ENCODE measurements at places on chromosomes 1 and 21. TPM values are rescaled to one million over a fixed set of nuclear protein-coding genes. Genes with fewer than 3 reads are reported as not detected.
A peak's percentile ranks its signal among the peaks of the same experiment; 100 is the strongest.

The HAO2 gene
- 0.21 TPM for polyA plus RNA-seq

The FCN3 gene
- polyA plus RNA-seq: 0.99 TPM

The PCAT6 gene
- 2.4 TPM for polyA plus RNA-seq

DNA sequence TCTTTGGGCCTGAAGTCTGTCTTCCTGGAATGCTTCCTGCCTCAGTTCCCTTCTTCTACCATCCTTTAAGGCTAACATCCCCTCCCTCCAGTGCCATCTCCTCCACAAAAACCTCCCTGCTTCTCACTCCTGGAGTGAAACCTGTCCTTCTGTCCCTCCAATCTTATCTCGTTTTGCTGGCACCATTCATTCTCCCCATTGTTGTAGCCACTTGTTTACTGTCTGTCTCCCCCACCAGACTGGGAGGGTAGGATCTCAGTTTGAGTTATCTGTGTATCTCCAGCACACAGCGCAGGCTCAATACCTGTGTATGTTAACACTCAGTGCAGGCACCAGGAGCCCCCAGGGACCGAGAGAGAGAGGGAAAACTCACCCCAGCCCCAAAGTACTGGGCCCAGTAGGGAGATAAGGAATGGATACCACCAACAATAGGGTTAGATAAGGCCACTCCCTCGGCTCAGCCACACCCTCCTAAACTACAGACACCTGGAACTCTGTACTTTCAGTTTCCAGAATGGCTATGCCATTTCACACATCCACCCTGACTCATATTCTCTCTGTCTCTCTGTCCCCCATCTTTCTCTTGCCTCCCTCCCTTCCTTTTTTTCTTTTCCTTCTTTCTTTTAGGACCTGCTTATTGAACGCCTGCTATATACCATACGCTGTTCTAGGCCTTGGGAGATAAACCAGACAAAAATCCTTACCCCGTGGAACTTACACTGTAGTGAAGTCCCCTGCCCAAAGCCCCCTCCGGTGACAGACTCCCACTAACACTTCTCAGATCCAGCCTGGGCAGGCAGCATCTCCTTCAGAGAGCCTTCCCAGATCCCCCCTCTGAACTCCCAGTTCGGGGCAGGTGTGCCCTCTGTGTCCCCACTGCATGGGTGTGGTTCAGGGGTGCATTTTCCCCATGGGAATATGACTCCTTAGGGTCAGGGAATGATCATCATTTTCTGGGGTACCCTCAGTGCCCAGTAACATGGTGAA lies 3.3 kb upstream of the SSBP3 start:
- no peak for DNase-seq

- peak; percentile 66 for DNase-seq
These were observed 21.6 kb upstream of the POFUT2 start for GRCh38 chr21:45309069-45309986.

- DNase-seq: no peak
These were observed 83.8 kb upstream of the JAK1 start for GRCh38 chr1:65049941-65050713.

DNA sequence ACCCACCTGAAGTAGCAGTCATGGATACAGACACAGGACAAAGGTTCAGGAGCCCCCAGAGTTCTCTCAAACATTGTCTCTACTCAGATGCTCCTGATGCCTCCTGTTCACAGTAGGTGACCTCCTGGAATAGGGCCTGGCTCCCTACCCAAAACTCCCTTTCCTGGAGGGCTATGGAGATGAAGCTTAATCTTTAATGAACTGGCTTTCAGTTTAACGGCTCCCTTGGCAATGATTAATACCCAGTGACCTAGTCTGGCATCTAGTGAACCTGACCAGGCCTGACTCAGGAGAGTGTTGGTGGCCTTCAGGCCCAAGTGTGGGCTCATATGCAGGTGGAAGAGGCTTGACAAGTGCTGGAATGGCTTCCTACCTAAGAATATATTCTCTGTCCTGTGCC lies 65.2 kb upstream of the TRABD2B start:
- DNase-seq: no peak

DNA sequence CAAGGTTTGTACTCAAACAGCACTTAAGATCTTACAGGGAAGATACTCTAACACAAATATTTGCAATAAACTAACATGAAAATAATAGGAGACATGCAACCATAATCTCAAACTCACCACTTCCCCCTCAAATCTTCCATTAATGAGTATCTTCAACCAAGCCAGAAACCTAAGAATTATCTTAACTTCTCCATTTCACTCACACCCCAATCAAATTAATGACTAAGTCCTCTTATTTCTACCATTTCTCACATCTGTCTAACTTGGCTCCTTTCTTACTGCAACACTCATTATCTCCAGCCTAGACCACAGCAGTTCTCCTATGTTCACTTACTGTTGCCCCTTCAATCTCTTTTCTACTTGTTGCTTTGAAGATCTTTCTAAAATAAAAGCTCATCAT lies 10.4 kb downstream of the RBBP5 start:
- no peak for DNase-seq

DNA sequence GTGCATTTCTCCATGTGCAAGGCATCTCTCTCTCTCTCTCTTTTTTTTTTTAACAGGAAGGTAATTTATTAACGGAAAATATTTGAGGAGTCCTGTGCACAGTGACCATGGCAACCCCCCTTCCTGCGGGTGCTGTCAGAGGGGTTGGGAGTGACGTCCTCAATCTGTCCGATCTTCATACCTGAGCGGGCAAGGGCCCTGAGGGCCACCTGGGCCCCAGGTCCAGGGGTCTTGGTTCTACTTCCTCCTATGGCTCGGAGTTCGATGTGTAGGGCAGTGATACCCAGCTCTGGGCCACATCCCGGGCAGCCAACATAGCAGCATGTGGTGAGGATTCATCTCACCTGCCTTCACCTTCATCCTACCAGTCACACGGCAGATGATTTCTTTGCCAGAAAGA lies 11.0 kb downstream of the MAPKAPK2 start:
- no peak for DNase-seq

DNA sequence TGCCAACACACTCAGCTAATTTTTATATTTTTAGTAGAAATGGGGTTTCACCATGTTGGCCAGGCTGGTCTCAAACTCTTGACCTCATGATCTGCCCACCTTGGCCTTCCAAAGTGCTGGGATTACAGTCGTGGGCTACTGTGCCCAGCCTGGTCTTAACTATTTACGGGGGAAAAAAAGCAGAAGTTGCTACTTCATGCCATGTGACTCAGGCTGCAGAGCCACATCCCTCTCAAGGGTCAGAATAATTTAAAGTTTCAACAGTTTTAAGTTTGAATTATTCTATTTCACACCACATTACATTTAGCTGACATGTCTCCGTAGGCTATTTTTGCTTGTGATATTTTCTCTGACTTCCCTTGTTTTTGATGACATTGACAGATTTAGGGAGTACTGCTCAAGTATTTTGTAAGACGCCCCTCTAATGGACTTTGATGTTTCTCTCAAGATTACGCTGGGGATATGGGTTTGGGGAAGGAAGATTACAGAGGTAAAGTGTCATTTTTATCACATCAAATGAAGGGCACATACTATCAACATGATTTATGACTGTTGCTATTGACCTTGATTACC lies 14.6 kb upstream of the AGBL4 start:
- DNase-seq: no peak
